ENCODE measurements at places on chromosomes 7 and 10.

GRCh38 chr10:128017822-128018221 lies 108.4 kb downstream of the MKI67 start:
- DNase-seq: no peak

DNA sequence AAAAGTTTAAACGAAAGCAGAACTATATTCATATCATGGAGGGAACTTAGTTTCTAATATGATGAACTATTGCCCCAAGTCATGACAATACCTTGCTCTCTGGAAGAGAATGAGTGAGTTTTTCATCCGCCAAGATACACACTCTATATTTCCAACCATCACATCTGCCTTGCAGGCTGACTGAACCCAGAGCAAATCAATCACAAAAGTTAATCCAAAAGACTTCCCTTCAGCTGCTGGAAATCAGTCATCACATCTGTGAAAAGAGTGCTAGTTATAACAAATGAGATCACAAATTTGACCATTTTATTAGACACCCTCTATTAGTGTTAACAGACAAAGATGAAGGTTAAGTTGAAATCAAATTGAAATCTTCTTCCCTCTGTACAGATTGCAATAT lies 261.7 kb upstream of the PRKCQ start:
- DNase-seq: no peak

- DNase-seq: no peak
These were observed 104.9 kb upstream of the KCND2 start for GRCh38 chr7:120168066-120168465.

DNA sequence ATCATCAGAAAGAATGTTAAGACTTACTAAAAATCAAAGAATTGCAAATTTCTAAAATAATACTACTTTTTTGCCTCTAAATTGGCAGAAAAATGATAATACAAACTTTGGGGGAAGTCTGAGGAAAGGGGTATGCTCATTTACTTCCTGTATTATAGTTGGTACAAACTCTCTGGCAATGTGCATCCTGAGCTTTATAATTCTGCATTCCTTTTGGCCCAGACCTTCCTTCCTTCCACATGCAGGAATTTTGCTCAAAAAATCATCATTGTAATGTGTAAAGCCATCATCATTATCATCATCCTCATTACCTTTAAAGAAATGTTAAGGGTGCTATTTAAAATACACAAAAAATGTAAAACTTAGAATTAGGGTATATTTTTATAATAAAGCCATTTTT lies 148.5 kb downstream of the ZNF438 start:
- no peak for DNase-seq

GRCh38 chr10:35307297-35307696 lies 29.0 kb upstream of the CCNY start:
- DNase-seq: no peak

- DNase-seq: no peak
These were observed 8.1 kb downstream of the APBB1IP start for GRCh38 chr10:26446258-26446657.

GRCh38 chr10:132856869-132857524 lies 71.0 kb upstream of the NKX6-2 start:
- no peak for DNase-seq

DNA sequence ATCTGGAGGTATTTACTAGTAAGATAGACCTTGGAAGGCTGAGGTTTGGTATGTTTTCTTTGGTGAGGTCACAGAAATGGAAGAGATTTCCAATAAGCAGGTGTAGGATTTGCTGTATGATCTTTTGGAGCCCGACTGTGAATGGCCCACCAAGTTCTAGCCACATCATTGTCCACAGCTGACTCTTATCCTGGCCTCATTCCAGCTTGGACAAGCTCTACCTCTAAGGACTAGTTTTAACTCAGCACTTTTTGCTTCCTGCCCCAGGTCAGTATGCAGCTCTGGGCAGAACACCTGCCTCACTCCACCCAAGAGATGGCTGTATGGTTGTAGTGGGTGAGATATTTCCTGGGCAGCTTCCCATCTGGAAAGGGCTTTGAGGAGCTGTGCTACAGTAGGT lies 6.1 kb upstream of the CPA4 start:
- DNase-seq: no peak

GRCh38 chr10:15486404-15486803 lies 115.3 kb upstream of the FAM171A1 start:
- no peak for DNase-seq

DNA sequence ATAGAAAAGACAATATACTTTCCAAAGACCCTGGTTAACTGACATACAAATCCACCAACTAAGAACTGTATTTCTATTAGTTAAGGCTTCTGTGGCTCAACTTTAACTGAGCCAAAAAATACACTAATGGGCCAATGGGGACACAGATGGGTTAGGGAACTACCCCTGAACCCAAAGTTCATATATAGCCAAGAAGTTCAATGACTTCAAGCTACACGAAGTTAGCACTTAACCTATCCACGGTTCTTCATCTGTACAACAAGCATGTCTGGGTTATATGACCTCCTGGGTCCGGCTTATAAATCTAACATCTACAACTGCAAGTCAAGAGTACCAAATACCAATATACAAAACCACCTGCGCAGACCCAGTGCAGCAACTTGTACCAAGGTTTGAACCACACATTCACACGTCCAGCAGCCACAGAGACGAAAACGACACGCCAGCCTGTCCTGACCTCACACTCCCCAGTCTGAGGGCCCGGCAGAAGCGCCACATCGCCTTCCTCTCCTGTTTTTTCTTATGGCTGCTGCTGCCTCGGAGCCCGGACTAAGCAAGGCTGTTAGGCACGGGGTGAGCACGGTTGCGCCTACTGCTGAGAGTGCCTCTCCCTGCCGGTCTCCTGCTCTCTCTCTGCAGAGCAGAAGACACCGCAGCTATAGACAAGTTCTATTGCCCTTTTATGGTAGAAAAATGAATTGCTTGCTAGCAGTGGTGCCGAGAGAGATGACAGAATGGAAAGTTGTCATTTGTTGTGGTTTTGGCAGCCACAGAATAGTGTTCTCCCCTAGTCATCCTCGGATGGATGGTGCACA lies 86.3 kb downstream of the RNF216 start:
- DNase-seq: peak; percentile 70

- no peak for DNase-seq
These were observed 3.3 kb upstream of the CYP51A1 start for GRCh38 chr7:92137557-92137956.

DNA sequence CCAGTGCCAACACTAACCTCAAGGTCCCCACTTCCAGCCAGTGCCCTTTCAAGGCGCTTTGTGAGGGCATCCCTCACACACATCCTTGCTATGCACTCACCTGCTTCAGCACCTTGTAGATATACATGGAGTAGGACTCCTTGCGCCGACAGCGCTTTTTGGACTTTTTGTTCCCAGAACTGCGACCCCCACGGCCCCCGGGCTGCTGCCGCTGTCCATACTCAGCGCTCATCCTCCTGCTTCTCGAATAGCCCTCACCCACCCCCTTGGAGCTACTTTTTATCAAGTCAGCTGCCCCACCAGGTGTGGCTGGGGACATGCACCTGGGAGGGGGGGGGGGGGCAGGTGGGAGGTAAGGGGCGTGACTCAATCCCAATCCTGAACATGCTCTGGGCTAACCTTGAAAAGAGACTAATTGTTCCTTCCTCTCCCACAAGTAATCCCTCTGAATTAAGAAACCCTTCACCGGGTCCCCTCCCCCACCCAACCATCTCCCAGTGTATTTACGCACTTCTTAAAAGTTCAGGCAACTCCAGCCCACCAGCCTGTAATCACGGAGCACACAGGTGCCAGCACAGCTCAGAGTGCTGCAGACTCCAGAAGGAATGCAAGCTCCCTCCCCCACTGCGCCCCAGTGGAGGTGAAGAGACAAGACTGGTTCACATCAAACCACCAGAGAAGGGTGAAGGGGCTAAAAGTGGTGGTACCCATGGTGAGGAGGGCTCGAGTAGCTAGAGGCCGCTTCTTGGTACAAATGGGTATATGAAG lies at the start of gene H2BK1:
Gene H2BK1 (minus strand): TSS at position 402 of the 768 bp plus-strand sequence. CDS start 170 bp downstream, at position 232.
- no peak for DNase-seq

GRCh38 chr7:29214816-29215215 lies 20.2 kb downstream of the CHN2 start:
- no peak for DNase-seq

GRCh38 chr10:113302062-113302461 lies 250.8 kb upstream of the HABP2 start:
- DNase-seq: no peak

DNA sequence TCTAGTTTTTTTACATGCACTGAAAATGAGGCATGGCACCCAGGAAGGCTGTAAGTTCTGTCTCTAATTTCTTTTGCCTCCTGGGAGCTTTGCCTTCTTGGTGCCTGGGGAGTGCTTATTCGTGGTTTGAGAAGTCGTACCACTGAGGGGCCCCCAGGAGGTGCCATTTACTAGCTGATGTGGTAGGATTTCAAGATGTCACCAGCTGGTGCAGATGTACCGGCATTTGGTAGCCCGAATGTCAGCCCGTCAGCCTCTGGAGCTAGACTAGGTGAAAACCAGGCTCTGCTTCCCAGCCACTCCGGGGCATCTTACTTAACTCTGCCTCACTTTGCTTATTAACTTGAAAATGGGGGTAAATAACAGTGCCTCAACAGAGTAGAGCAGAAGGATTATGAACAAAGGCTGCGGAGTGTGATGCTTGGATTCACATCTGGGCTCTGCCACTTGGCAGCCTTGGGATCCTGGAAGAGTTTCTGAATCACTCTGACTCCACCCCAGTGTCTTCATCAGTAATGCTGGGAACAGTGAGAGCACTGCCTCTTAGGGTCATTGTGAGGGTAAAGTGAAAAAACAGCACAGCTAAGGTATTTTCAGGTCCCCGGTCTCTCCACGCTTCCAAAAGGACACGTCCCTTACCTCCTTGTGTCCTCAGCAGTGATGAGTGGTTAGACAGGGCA lies 31.4 kb upstream of the BTBD16 start:
- no peak for DNase-seq

GRCh38 chr7:141709749-141710148 lies 1.6 kb downstream of the WEE2 start:
- DNase-seq: no peak
